ENCODE measurements at places on chromosomes 4 and X.

DNA sequence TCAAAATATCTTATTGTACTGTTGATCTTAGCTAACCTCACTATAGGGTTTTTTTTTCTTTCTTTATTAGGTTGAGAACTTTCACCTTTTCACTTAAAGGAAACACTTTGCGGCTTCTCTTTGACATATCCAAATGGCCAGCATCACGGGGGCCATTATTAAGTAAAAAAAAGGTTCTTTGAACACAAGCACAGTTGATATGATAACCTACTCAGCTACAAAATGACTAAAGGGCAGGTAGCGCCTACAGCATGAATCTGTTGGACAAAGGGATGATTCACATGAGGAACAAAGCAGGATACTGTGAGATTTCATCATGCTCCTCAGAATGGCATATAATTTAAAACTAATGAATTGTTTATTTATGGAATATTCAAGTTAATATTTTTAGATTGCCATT lies 119.6 kb downstream of the CCSER1 start:
- DNase-seq: no peak

- DNase-seq: peak; percentile 50
These were observed 746 bp downstream of the EDNRA start for GRCh38 chr4:147481577-147482109.

DNA sequence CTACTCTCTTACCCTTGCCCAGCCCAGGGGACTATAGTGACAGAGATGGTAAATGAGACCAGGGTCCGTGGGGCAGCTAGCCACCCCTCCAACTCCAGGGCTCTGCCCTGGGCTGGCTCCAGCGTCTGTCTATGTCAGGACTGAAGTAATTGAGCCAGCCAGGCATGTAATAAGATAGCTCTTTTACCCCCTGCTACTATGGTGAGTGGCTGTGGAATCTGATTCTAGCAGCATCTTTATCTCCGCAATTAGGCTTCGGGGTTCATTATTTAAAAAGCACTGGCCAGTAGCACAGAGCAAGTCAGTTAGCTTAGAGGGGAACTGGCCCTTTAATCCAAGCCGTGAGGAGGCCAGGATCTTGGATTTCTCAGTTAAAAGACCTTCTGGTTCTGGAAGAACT lies 123.3 kb upstream of the RAI2 start:
- DNase-seq: no peak

- peak; percentile 68 for DNase-seq
These were observed 24.1 kb downstream of the HPRT1 start for GRCh38 chrX:134484039-134484438.

DNA sequence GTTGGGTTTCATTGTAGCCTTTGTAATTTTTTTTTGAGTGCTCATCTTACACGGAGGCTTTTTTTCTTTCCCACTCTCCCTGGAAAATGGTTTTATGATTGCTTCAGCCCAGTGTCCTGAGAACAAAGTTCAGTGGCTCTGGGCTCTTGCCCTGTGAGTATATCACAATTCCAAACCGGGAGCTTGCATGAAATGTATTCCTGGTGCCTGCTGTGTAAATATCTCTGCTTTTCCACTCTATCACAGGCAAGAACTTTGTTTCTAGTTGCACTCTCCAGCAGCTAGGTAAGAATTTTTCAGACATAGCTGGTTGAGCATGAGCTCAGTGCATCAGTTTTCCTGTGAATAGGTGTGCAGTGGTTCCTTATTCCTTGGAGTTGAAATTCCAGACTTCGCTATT lies 60.8 kb downstream of the SUPT20HL2 start:
- DNase-seq: no peak

DNA sequence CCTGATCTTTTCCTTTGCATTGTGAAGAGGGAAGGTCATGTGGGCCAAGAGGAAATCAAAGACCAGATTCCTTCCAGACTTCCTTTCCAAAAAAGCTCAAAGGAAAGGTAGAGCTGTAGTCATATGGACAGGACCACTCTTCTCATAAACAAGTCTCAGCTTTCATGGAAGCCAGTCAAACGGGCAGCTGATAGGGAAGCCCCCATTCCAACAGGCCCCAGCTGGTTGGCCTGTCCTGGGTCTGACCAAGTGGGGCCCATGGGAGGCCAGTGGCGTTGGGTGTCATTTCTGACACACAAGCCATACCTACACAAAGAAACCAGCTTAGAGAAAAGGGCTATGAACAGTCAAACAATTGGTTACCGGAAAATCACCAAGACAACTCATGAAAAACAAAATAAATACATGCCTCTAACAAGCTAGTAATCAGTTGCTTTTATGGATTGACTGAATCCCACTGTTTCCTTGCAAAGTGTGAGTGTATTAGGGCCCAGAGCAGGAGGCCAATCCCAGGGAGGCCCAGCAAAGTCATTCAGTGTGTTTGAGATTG lies 149.6 kb upstream of the MAMLD1 start:
- no peak for DNase-seq

DNA sequence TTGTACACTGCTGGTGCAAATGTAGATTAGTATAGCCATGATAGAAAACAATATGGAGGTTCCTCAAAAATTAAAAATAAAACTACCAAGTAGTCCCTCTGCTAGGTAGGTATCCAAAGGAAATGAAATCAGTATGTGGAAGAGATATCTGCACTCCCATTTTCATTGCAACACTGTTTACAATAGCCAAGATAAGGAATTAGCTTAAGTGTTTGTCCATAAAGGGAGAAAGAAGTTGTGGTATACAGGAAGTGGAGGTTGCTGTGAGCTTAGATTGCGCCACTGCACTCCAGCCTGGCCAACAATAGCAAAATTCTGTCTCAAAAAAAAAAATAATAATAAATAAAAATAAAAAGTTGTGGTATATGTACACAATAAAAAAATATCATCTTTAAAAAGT lies 325.0 kb upstream of the EMCN start:
- no peak for DNase-seq

- no peak for DNase-seq
These were observed 61.5 kb upstream of the AP1S2 start for GRCh38 chrX:15915959-15916703.

DNA sequence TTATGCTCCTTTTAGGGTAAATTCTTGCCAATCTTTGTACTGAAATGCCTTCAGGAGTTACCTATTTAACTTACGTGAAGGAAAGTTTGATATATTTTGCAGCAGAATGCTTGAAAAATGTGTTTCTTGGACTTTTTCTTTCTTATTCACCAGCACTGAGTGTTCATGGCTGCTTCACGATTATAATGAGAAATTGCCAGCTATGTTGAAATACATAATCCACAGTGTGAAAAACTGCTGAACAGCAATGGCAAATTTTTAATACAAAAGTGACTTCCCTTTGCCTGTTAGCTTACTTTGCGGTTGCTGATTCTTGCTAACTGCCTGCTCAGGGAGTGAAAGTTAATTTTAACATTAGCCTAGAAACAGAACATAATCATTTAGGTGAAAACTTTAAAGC lies 153.8 kb upstream of the SLC4A4 start:
- no peak for DNase-seq

DNA sequence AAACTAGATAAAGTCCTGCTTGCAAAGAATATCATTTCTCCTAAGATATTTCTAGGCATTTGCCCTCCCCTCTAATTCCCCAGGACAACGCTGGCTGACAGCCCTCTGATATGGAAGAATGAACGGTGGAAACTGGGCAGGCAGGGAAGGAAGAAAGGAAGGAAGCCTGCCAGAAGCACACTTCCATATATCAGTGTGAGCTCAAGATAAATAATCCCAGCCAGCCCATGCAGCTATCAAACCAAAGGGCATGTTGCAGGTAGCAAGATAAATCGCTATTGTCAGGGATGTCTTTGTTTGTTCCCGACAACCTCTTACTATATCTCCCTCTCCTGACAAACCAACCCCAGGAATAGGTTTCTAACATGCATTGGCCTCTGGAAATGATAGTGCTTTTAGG lies 412.8 kb downstream of the HNRNPD start:
- DNase-seq: no peak

DNA sequence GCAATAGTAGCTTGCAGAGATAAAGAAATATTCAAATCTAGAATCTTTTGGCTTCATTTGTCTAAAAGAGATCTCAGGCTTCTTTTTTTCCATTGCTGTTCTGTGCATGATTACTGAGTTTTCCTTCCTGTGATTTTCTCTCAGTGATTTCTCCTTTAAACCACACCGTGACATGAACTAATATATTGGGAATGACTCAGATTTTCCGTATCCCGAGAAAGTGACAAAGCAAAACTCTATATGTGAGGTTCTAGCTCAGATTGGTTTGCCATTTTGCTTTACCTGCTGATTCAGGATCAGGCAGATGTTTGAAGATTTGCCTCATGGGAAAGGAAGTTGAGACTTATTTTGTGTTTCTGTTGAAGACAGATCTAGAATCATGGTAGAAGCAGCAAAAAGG lies 59.4 kb downstream of the MTHFD2L start:
- peak; percentile 54 for DNase-seq

DNA sequence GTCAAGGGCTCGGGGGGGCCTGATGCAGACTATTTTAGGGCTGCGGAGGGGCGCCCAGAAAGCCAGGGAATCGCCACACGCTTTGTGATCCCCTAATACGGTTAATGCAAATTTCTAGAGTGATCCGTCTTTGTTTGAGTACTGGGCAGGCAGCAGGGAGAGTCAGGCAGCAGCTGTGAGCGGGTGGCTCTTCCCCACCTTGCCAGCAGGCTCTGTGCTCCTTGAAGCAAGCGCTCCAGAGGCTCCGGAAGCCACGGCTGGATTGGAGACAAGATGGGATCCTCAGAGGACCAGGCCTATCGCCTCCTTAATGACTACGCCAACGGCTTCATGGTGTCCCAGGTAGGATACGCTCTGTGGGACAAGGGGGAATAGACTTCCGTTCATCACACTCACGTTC lies at the start of gene ASMT:
ASMT (plus strand) TSS at position 133 of the 400 bp plus-strand sequence; CDS start at position 274, 141 bp downstream.
- no peak for DNase-seq

DNA sequence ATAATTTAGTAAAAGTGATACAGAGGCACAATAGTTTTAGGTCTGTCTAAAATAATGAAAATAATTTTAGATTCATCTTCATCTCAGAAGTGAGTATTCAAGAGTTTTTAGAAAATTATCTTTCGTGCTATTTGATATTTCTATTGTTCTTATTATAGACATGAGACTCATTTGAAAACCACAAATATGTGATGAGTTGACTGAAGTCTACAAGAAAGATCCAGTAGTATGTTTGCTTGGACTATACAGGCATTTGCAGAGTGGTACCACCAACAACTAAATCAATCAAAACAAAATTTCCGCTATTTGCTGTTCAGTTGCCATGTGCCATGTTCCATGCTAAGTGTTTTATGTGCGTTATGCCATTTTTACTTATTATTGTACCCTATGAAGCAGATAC lies 1318.5 kb downstream of the STIM2 start:
- no peak for DNase-seq

- DNase-seq: peak; percentile 76
These were observed 129.6 kb downstream of the ZNF330 start for GRCh38 chr4:141350122-141350905.

- no peak for DNase-seq
These were observed 141.6 kb downstream of the PCDH18 start for GRCh38 chr4:137390707-137391106.

DNA sequence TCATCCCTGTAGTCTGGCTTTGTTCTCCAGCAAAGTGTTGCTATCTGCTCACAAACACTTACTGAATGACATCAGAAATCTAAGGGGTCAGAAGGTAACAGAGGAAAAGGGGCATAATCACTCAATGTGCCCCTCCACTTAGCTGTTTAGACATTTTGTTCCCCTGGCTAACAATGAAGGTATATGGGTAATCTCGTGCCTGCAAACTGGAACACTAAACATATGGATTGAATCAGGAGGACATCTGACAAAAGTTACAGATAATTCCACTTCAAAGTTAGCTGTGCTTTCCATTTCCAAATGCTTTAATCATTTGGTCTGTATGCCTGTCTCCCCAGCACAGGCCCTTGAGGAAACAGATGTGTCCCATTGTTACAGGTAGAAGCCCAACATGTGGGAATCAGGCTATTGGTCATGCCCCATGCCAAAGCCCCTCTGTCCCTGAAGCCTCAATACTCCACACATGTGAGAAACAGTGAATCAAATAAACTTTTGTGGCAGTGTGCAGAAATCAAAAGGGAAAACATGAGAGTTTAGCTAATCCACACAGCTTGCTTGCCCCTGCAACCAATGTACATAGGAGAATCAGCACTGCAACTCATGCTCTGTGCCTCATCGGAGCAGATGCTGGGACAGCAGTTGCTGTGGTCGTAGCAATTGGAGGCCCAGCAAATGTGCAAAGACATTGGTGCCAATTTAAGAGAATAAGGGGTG lies 111.7 kb downstream of the RNF150 start:
- no peak for DNase-seq
